ENCODE measurements at places on chromosomes 6 and 20.
A peak's percentile ranks its signal among the peaks of the same experiment; 100 is the strongest.

- no peak for DNase-seq
These were observed 52.0 kb upstream of the DACT2 start for GRCh38 chr6:168371618-168371980.

GRCh38 chr6:47152666-47153403, 110.7 kb upstream of the ADGRF1 start:
- DNase-seq = peak; percentile 89

DNA sequence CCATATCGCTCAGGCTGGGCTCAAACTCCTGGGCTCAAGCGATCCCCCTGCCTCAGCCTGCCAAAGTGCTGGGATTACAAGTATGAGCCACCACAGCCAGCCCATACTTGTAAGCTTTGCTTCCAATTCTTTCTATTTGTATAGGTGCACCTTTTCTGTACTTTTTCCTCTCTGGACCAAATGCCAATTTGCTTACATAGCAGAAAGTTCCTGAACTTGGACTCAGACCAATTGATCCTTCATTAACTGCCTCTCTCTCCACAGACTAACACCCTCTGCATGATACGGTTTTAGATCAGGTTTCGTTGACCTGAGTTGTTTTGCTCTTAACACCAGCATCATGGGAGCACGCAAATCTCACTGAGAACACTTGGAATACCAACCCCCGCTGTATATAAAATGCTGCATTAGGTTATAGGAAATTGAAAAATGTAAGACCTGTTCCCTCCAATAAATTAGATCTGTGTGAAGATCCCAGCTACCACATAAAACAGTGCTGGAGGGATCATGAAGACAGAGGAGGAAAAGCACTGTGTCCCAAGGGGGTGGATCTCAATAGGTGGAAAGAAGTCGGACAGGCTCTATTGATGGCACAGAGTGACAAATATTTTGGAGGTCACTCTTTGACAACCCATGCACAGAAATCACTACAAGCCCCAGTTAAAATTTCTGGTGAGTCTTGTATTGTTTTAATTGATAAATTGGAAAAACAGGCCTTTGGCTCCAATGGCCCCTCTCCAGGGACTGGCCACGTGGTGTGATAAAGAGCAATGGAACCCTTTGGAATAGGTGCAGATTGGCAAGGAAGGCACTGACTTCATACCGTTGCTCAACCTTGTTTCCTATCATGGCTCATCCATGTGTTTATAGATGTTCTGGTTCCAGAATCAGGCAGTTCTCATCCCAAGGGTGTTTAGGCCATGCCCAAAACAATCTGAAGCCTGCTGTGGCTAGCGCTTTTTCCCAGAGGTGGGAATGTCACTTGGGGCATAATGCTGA, 51.2 kb downstream of the ISM1 start:
- no peak for DNase-seq

GRCh38 chr20:18722371-18722770, 91.2 kb upstream of the SCP2D1 start:
- DNase-seq = peak; percentile 52

DNA sequence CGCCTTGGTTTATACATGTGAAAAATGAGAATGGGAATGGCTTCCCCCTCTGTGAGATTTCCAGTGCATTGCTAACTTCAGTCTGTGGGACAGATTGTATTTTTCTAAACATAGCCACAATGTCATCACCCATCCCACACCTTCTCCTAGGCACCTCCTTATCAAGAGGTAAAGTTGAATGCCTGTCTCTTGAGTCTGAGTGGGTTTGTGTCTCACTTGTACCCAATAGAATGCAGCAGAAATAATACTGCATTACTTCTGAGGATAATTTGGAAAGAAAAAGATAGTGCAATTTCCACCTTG, 27.9 kb downstream of the RIN2 start:
- no peak for DNase-seq

DNA sequence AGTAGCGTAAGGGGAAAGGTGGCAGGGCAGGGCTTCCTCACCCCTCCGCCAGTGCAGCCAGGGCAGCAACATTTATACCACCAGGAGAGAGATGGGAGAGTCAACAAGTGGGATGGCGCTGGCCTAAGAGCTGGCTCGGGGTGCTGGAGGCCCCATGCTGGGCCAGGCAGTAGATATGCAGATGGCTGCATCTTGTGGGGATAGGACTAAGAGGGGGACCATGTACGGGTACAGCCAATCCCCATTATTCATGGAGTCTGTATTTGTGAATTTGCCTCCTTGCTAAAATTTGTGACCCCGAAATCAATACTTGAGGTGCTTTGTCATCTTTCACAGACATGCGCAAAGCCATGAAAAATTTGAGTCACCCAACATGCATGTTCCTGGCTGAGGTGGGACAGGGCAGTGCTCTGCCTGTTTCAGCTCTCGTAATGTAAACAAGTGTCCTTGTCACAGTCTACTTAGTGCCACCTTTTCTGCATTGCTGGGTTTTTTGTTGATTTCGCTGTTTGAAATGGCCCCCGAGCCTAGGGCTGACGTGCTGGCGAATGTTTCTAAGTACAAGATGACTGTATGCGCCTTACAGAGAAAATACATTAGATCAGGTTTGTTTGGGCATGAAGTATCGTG, 27.5 kb upstream of the TAF8 start:
- DNase-seq = no peak

- peak; percentile 38 for DNase-seq
These were observed 243.2 kb downstream of the ARID1B start for GRCh38 chr6:157020398-157020797.

GRCh38 chr6:104585646-104586045, 274.1 kb downstream of the HACE1 start:
- DNase-seq = no peak

DNA sequence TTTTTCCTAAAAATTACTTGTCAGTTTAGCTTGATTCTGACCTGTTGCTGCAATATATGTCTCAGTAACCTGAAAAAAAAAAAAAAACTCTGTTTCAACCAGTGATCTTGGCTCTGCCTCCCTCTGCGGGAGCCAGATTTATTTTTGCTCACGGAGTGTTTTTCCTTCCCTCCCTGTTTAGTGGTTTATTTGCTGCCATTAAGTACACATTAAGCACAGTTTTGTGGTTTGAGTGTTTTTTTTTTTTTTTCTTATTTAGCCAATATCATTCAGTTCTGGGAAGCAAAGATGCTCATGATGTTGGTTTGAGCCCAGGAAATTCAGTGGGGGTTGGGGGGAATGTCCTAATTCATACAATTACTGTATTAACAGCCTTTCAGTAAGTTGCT, 110.1 kb upstream of the GPR6 start:
- DNase-seq = peak; percentile 28

DNA sequence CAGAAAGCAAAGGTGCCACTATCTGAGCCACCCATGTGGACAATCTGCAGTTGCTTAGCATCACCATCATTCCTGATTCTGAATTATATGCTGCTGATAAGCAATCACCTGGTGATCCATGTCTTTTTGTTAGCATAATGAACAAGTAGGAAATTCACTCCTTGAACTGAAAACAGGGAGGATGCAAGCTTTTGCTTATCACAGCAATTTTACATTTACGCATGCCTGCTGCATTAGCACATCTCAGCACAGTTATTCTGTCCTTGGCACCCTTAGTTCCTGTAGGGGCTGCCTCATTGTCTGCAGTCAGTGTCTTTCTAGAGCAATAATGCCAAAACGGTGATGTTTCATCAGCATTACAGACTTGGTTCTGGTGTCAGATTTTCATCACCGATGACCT, 162.6 kb downstream of the KIF16B start:
- DNase-seq = no peak

DNA sequence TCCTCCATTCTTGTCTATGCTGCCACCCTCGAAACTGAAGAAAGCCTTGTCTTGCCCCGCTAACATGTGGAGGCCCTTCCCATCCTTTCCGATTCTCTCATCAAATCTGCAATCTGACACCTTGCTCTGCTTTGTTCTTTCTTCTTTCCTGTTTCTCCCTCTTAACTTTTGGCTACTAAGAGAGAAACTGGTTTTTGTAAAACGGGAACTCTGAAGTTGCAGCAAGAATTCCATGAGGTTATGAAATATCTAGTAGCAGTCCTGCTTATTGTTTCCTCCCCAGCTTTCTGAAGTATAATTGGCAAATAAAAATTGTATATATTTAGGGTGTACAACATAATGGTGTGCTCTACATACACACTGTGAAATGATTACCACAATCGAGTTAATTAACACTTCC, 80.2 kb downstream of the MAP7 start:
- no peak for DNase-seq

GRCh38 chr20:5652626-5653553, 97.3 kb upstream of the SHLD1 start:
- DNase-seq = peak; percentile 92

- peak; percentile 79 for DNase-seq
These were observed 170.1 kb upstream of the LAMP5 start for GRCh38 chr20:9344083-9344920.

- DNase-seq = no peak
These were observed 126.6 kb upstream of the SALL4 start for GRCh38 chr20:51928931-51929330.

DNA sequence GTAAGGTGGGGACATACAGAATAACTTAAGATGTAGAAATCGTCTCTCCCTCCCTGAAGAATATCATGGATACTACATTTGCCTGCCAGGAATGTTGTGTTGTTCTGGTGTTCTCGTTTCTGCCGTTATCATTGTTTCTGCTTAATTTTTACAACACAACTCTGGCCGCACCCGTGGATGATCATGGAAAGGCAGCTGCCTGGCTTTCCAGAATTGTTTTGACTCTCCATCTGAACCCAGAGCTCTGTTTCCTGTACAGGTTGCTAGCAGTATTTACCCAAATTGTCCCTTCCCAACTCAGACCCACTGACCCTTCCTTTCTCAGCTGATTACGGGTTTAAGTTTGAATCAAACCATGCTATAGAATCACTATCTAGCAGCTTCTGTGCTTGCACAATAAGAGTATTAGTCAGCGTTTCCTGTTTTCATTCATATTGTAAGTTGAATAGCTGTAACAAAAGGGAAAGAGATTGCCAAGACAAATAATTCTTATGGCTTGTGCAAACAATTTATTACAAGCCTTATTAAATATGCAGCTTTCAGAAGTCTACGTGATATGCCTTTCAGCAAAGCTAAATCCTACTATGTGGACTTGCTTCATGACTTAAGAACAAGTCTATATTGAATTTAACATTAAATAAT, 139.0 kb downstream of the MTHFD1L start:
- peak; percentile 88 for DNase-seq

DNA sequence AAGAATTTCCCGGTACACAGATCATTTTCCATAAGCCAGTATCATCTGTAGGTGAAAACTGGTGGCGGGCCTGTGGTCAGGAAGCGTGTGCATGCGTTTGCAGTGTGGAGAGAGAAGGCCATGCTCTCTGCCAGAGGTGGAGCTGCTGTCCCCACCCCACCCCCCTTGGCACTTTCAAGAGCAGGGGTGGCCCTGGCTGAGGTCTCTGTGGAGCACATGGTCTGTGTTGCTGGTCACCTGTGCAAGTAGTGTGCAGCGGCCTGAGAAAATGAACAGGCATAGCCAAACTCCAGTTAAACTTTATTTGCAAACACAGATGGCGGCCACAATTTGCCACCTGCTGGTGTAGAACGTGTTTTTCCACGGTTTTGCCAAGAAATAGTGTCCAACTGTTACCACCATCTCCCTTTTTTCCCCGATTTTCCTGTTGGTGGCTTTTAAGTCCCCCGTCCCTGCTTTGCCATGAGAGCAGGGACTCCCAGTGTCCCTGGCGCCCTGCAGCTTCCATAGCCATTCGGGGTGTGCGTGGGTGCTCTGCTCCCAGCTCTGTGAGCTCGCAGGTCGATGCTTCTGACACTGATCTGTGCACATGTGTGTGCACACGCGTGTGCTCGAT, 2.5 kb downstream of the ADRM1 start:
- DNase-seq = no peak

GRCh38 chr20:62378215-62378614, 8.7 kb upstream of the RPS21 start:
- DNase-seq = no peak

- no peak for DNase-seq
These were observed 118.1 kb downstream of the MACROD2 start for GRCh38 chr20:14113416-14113815.

GRCh38 chr6:150567380-150567779, 32.3 kb upstream of the PLEKHG1 start:
- no peak for DNase-seq

GRCh38 chr6:122511193-122511924, 39.8 kb upstream of the SERINC1 start:
- no peak for DNase-seq

DNA sequence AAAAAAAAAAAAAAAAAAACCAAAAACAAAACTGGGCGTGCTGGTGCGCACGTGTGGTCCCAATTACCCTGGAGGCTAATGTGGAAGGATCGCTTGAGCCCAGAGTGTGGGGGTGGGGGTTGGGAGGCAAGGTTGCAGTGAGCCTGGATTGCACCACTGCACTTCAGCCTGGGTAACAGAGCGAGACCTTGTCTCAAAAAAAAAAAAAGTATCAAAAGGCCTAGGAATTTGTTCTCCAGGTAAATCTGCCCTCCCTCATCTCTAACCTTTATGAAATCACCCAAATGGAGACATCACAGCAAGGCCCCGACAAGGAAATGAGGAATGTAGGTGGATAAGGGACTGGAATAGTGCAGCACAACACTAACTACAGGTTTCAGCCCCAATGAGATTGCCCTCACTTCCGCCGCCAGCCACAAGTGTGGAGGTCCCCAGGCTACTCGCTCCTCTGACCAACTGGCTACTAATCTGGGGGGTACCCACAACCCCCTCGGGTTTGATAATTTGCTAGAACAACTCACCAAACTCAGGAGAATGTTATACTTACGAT, 36.8 kb upstream of the DDR1 start:
- no peak for DNase-seq

DNA sequence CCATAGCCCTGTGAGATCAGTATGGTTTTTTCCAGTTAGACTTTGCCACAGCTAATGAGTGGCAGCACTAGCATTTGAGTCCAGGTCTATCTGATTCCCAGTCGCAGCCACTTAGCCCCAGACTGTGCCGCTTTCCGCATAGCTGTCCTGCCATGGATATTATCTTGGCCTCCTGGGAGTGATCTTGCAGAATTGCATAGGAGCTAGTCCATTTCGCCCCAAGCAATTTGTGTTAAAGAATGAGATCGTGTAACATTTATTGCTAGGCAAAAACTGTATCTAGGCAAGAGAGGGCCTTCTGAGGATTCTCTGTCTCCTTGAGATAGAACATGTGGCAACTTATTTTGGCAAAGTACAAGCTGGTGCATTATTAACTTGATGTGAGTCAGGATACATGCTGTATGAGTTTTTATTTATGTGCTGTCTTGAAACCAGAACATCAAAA, 74.2 kb downstream of the EZR start:
- no peak for DNase-seq

- peak; percentile 50 for DNase-seq
These were observed 40.8 kb downstream of the CCDC170 start for GRCh38 chr6:151534576-151534975.

Data from fibroblast of skin of right quadriceps (primary cell).